ENCODE measurements at places on chromosomes 7 and 10.

GRCh38 chr7:158470336-158470735 is 117.3 kb downstream of the PTPRN2 start:
- DNase-seq, result no peak

DNA sequence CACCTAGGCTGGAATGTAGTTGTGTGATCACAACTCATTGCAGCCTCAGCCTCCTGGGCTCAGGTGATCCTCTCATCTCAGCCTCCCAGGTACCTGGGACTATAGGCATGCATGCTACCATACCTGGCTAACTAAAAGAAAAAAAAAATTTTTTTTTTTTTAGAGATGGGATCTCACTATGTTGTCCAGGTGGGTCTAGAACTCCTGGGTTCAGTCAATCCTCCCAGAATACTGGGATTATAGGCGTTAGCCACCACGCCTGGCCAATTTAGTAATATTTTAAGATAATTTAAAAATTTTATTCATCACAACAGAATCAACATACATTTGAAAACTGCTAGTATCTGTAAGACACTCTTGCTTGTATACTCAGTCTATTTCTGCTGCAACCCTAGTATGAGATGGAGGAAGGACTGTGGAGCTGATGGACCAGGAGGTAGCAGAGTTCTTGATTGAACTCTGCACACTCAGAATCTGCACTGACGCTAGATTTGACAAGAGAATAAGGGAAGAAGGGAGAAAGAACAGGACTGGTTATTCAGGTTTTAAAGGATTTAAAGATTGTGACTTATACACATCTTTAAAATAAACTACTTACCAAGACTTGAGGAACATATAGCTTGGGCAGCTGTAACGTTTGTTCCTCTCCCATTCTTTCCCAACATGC is 57.6 kb downstream of the VCL start:
- DNase-seq, result no peak

DNA sequence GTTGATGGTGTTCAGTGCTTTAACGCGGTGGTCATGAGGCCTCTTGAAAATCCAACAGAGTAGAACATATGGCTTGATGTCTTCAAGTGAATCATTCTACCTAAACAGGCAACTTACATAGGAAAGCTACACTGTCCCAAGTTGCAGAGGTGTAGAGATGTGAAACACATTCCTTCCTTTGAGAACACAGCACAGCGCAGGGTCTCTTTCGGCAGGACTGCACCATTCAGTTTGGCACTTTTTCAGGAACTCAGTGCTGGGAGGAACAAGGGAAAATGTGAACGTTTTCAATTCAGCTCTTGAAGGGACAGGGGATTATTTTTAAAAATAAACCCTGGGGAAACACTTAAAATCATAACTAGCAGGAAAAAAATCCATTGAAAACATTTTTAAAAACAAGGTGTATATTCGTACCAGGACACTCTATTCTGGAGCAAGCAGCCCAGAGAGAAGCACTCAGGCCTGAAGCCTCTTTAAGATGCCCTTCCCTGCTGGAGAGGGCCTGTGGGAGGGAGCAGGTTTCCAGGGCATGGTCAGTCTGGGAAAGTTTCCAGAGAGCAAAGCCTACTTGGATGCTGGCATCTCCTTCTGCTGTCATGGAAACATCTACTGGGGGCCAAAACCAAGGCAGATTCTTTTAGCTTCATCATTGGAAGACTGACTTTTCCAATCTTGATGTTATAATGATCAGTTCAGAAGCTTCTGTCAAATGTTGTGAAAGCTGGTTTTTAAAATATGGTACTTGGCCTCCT is 60.4 kb upstream of the NPVF start:
- no peak for DNase-seq

- DNase-seq, result no peak
These were observed 95.3 kb downstream of the PTPRN2 start for GRCh38 chr7:158492367-158492764.

GRCh38 chr10:132593389-132593788 is 55.8 kb downstream of the INPP5A start:
- peak; percentile 66 for DNase-seq

DNA sequence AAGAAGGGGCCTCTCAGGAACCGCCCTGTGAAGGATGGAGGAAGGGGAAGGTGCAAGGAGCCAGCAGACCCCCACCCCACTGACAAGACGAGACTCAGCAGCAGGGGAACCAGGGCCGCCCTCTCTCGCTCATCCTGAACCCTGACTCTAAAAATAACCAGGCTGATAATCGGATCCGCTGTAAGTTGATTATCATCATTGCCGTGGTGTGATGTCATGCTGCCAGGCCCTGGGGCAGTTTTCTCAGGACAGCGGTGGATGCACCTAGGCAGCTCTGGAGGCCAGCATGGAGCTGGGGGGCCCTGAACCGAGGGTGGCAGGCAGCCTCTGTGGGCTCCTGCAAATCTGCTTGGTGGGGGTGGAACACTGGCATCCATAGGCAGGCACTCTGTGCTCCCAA is 7.9 kb downstream of the RET start:
- DNase-seq, result no peak

- no peak for DNase-seq
These were observed 28.4 kb downstream of the COA1 start for GRCh38 chr7:43700646-43701499.

GRCh38 chr7:28731092-28731658 is 227.0 kb downstream of the TRIL start:
- no peak for DNase-seq

GRCh38 chr7:93923296-93923695 is 1.8 kb downstream of the GNG11 start:
- no peak for DNase-seq

DNA sequence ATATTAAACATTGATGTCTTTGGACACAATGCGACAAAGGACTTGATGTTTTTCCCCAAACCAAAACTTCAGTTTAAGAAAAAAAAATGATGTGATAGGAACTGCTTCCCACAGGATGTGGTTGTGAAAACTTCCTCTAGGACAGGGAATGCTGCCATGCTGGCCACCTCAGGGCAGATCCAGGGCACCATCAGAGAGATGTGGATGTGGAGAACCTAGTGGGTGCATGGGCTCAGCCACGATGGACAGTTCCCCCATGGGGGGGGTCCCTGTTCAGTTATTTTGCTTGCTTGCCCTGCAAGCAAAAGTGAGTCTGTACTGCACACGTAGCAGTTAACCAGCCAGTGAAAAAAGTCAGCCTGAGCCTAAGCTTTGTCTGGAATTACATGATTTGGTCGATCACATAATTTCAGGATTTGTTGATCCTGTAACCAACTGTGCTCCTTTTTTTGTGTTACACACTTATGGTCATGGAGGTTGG is 36.3 kb downstream of the LAMB4 start:
- DNase-seq, result no peak

GRCh38 chr7:43612599-43613589 is 30.0 kb downstream of the STK17A start:
- no peak for DNase-seq

GRCh38 chr7:70356085-70356786 is 758.0 kb downstream of the AUTS2 start:
- no peak for DNase-seq

DNA sequence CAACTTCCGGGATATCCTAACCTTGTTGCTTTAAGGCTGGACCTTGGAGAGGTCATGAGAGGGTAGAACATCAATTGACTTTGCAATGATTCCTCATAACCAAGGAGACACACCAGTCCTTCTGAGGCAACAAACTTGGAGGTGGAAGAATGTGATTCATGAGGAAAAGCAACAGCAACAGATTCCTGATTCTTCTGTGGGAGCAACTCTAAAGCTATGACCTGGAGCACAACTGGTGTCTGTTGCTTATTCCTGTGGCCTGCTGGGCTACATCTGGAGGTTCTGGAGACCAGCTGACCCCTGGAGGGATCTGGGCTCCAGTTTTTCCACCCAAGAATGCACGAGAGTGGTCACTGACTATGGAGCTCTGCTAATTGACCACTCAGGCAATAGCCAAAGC is 116.6 kb downstream of the CREB5 start:
- no peak for DNase-seq

DNA sequence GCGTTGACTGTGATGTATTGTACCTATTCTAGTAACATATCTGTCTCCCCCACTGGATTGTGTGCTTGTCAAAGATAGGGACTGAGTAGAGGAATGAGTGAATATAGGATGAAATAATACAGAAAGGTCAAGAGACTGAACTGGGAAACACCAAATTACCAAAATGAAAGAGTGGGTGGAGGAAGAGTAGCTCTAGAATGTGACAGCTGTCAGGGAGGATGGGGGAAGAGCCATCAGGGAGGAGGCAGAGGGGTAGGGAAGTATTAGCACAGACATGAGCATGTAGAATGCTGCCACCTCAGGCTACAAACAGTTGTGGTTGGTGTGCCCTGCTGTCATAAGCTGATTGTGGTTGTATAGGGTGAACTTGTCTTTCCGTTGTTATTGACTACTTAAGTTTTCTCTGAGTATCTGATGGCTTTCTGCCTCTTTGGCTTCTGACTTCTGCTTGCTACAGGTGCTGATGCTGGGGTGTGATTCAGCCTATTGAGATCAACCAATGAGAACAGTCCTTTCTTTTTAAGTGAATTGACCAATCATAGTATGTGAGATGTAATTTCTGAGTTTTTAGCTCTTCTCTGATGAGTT is 5.6 kb downstream of the CCSER2 start:
- DNase-seq, result peak; percentile 33

DNA sequence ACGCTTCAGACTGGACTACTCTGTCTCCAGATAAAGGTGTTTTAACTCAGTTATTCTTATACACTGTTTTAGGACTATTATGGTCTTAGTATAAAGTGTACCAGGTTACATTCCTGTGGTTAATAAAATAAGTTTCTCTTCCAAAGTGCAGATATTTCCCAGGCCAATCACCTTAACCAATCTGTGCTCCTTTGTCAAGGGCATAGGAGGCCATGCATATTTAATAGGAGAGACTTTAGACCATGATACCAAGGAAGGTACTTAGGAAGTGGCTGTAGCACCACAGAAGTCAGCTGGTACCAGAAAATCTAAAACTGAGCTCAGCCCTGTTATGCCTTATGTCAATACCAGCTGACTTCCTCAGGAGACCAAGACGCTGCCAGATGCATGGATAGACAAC is 226.5 kb upstream of the TMEM72 start:
- no peak for DNase-seq

- DNase-seq, result no peak
These were observed 60.8 kb downstream of the OGDH start for GRCh38 chr7:44667190-44667589.

DNA sequence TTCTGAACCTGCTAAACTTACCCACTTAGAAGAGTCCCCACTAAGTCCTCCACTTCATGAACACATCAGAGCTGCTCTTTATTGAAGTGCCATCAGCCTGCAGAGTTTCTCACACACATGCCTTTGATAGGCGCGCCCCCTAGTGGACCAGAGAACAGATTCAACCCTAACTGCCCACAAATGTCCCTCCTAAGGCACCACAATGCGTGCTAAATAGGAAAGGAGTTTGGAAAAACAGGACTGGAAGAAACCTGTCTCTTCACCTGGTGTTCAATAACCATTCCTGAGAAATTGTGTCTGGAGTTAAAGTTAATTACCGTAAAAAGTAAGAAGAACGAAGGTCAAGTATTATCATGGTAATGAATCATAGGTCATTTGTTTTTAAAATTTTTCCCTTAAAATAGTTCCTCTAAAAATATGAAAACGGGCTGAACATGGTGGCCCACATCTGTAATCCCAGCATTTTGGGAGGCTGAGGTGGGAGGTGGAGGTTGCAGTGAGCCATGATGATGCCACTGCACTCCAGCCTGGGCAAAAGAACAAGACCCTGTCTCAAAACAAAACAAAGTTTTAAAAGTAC is 249.7 kb downstream of the ELMO1 start:
- DNase-seq, result peak; percentile 76

All from suppressor macrophage treated with lipopolysaccharide for 1 hour (primary cell).